Colonic mucosa (tissue), 4 donors: ENCODE measurements at places on chromosomes 4 and X. TPM values are rescaled to one million over a fixed set of nuclear protein-coding genes. Genes with fewer than 3 reads are reported as not detected.

DNA sequence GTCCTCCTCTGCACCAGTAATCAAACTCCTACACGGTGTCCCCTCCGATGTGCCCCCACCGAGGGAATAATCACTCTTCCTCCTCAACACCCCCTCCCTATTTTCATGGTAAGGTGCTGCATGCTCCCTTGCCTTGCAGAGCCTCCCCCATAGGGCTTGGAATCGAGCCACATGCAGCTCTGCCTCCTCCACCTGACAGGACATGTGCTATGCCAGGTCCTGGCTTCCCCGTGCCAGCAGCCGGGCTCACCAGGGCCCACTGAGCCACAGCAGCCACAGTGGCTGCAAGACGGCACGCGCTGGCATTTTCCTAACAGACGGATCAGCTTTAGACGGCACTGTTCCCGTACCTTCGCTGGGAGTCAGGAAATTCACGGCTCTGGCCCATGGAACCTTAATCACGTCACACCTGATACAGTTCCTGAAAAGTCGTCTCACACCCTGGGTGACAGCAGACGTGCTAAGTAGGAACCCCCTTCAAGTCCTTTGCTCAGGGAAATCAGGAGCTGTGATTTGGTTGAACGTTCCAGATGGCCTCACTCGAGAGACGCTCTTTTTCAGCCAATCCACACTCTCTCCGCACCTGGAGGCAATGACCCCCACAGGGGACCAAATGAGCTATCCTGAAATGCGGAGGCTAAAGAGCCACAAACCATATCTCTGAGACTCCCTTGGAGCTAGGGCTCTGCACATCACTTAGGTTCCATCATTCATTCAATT, 63.2 kb downstream of the JAKMIP1 start:
- DNase-seq, result no peak

DNA sequence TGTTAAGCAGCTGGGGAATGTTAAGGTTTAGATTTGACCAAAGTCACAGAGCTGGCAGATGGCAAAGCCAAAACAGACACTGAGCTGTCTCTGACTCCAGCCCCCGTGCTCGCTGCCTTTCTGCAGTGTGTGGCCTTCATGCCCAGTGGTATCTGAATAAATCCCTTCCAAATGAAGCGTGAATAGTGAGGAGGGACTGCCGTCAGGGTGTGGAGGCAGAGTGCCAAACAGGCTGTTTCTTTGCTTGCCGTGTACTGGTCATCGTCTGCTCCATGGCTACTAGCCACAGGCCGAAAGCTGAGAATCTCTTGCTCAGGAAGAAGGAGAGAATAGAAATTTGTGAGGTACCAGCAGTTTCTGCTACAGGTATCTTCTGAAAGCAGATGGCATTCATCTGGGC, 19.7 kb downstream of the PRIMPOL start:
- DNase-seq, result no peak

GRCh38 chr4:90220459-90220858, 93.3 kb downstream of the CCSER1 start:
- DNase-seq, result no peak

The HSFX4 gene
- total RNA-seq, result not detected

The UGT2B10 gene
- total RNA-seq, result 1.0 TPM

The CD38 gene
- total RNA-seq, result 2.5 TPM
